Psoas muscle (tissue), 8 donors: ENCODE measurements at places on chromosomes 5 and 9. TPM values are rescaled to one million over a fixed set of nuclear protein-coding genes. Genes with fewer than 3 reads are reported as not detected.

DNA sequence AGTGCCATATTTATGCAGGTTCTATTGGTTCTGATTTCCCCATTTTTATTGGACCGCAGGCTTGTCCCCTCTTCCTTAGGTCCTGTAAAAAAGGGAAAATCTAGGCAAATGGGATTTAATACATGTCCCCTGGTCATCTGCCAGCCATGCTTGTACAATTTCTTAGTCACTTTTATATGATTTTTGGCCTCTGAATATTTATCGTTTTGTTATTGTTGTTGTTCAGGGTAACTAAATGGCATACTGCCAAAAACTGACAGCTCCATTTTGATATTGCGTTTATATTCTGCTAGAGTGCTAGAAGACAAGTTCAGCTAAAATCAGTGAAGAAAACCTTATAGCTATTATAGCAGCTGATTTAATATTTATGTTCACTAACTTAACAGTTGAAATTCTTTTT, 770.2 kb upstream of the FAM174A start:
- DNase-seq: no peak
- no peaks in the 10 kb centered on the region for H3K27me3 ChIP-seq
- no peak overlapping the region for H3K4me3 ChIP-seq

- no peak for DNase-seq
- H3K27ac ChIP-seq: no peak overlapping the region
- no peaks in the 10 kb centered on the region for H3K36me3 ChIP-seq
- no peaks in the 10 kb centered on the region for H3K4me1 ChIP-seq
- no peak overlapping the region for H3K4me3 ChIP-seq
Measured at GRCh38 chr5:142888469-142889085, 118.4 kb downstream of the ARHGAP26 start.

DNA sequence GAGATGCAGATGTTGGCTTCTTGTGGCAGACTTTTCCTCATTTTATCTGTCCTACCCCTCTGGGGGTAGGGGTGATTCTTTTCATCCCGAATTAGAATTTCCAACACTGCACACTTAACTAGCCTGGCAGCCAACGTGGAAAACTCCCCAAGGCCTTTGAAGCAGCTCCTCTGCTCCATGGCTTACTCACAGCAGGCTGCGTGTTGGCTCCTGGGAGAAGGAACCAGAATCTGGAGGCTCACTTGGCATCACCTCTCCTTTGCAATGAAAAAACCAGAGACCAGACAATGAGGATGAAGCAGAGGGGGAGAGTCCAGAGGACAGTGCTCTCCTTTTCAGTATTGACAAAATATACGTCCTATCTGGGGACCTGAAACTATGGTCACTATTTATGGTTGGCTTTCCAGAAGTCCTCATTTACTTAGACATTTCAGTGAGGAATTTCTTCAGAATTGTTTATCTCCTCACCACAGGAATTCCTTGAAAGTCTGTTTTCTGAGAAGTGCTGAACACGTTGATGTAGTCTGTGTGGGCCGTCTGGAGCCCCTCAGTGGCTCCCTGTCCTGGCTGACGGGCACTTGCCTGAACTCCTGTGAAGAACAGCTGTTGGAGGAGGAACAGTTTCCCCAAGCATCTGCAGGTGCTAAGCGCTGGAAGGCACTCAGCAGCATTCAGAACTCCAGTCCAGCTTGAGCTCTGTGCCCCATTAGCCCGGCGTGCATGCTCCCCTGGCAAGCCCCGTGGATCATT, 231.3 kb downstream of the RFK start:
- no peaks in the 10 kb centered on the region for H3K27me3 ChIP-seq
- H3K4me3 ChIP-seq: no peak overlapping the region
- no peaks in the 10 kb centered on the region for H3K36me3 ChIP-seq
- H3K27ac ChIP-seq: no peak overlapping the region

DNA sequence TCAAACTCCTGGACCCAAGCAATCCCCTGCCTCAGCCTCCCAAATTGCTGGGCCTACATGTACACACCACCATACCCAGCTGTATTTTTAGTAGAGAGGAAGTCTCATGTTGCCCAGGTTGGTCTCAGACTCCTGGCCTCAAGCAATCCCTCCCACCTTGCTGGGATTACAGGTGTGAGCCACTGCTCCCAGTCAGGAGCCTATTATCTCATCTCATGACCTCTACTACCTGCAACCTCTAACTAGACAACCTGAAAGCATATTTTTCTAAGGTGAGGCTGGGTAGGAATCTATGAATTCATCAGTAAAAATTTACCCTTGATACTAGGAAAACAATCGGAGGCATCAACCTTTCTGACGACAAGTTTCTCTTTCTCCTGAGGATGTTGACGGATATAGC, 10.0 kb downstream of the FAM13B start:
- H3K4me3 ChIP-seq: no peak overlapping the region
- DNase-seq: no peak
- H3K4me1 ChIP-seq: peaks cover 22% of the 10 kb centered on the region
- H3K36me3 ChIP-seq: no peaks in the 10 kb centered on the region
- no peaks in the 10 kb centered on the region for H3K27me3 ChIP-seq

IFNA13 gene
- not detected for total RNA-seq
